ENCODE measurements at places on chromosomes 5 and 9.

- DNase-seq: no peak
Measured at GRCh38 chr9:116859763-116860162, 172.7 kb downstream of the TRIM32 start.

GRCh38 chr9:105973951-105974351, 279.6 kb downstream of the TMEM38B start:
- no peak for DNase-seq

- DNase-seq: no peak
Measured at GRCh38 chr9:125861405-125862058, 114.4 kb downstream of the PBX3 start.

- DNase-seq: no peak
Measured at GRCh38 chr5:644971-645370, 32.8 kb downstream of the CEP72 start.

- DNase-seq: no peak
Measured at GRCh38 chr5:9140711-9141110, 405.2 kb downstream of the SEMA5A start.

DNA sequence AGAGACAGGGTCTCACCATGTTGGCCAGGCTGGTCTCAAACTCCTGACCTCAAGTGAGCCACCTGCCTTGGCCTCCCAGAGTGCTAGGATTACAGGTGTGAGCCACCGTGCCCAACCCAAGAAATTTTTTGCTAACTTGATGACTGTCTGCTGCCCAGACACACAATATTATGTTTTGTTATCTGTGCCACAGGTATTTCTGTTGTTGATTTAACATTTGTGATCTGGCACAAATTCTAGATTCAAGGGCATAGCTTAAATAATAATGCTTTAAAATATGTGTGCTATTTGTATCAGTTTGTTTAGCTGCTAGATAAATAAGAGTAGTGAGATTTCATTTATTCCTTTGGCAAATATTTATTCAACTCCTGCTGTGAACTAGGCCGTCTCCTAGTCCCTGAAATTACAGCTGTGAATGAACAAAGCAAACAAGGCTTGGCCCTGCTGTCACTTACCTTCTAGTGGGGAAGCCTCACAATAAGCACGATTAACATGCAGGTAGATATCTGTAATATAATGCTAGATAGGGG, 35.3 kb downstream of the GAPVD1 start:
- DNase-seq: no peak

- no peak for DNase-seq
Measured at GRCh38 chr5:158468444-158468843, 609.5 kb upstream of the CLINT1 start.

- DNase-seq: no peak
Measured at GRCh38 chr5:24094081-24094679, 550.6 kb downstream of the CDH10 start.

- DNase-seq: no peak
Measured at GRCh38 chr9:100287186-100287585, 65.6 kb downstream of the TEX10 start.

- no peak for DNase-seq
Measured at GRCh38 chr5:81241961-81242648, 9.0 kb downstream of the CKMT2 start.

DNA sequence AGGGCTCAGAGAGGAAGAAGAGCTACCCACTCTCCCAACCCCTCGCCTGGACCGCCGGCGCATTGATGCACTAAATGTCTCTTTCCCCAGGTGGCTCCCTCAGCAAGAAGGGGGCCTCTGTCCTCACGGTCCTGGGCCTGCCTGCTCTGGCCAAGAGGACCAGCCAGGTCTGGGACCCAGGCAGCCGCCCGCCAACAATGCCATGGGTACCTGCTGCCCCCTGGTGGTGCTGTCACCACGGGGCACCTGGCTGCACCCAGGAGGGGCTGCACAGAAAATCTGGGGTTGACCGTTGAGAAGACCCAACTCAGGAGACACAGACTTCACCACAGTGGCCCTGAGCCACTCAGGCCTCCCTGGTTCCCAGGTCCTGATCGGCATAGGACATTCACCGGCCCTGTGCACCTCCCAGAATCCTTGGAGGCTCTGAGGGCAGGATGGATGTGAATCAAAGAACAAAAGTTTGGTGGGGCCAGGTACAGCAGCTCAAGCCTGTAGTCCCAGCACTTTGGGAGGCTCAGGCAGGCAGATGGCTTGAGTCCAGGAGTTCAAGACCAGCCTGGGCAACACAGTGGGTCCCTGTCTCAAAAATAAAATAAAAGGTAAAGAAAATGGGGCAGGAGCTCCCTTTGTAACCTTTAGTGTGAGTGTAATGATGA, 2.4 kb upstream of the VAV2 start:
- no peak for DNase-seq

GRCh38 chr5:122463221-122463620, 151.2 kb downstream of the SNCAIP start:
- DNase-seq: no peak
